ENCODE measurements at places on chromosomes 5 and 9.
A peak's percentile ranks its signal among the peaks of the same experiment; 100 is the strongest.

- no peak for DNase-seq
These were observed 10.6 kb downstream of the MYOZ3 start for GRCh38 chr5:150671509-150672236.

DNA sequence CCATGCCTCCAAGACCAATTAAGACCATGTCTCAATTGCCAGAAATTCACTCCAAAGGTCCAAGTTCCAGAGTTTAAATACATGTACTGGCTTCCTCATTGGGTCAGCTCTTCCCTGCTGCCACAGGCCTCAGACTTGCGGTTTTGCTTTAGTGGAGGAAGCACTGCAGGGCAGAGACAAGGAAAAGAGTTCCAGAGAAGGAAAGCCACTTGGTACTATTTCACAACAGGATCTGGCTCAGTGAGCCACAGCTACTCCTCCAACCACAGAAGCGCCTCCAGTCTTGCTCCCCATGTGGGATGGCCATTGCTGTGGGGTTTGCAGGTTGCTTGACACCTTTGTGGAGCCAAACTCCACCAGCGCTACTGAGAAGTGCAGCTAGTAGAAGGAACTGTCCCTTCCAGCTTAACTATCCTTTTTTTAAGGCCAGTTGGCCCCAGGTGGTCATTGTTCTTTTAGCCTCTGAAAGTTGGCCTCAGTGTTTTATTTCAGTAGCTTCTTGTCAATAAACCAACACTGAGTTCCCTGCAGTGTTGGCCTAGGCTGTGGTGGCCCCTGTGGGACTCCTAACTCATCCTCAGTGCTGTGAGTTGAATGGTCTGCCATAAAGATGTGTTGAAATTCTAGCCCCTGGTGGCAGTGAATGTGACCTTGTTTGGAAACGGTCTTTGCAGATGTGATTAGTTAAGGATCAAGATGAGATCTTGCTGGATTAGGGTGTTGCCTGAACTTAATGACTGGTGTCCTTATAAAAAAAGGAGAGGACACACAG lies 93.7 kb upstream of the DAP start:
- no peak for DNase-seq

- DNase-seq: no peak
These were observed 3.3 kb downstream of the OR5C1 start for GRCh38 chr9:122791872-122792669.

- DNase-seq: no peak
These were observed 41.8 kb upstream of the HRH2 start for GRCh38 chr5:175616083-175616482.

- DNase-seq: no peak
These were observed 1.7 kb upstream of the RXRA start for GRCh38 chr9:134324359-134325095.

- no peak for DNase-seq
These were observed 27.2 kb upstream of the ZNF608 start for GRCh38 chr5:124773315-124774311.

- DNase-seq: no peak
These were observed 108.8 kb upstream of the ASTN2 start for GRCh38 chr9:117523531-117524153.

- no peak for DNase-seq
These were observed 19.9 kb upstream of the LCP2 start for GRCh38 chr5:170317499-170317898.

DNA sequence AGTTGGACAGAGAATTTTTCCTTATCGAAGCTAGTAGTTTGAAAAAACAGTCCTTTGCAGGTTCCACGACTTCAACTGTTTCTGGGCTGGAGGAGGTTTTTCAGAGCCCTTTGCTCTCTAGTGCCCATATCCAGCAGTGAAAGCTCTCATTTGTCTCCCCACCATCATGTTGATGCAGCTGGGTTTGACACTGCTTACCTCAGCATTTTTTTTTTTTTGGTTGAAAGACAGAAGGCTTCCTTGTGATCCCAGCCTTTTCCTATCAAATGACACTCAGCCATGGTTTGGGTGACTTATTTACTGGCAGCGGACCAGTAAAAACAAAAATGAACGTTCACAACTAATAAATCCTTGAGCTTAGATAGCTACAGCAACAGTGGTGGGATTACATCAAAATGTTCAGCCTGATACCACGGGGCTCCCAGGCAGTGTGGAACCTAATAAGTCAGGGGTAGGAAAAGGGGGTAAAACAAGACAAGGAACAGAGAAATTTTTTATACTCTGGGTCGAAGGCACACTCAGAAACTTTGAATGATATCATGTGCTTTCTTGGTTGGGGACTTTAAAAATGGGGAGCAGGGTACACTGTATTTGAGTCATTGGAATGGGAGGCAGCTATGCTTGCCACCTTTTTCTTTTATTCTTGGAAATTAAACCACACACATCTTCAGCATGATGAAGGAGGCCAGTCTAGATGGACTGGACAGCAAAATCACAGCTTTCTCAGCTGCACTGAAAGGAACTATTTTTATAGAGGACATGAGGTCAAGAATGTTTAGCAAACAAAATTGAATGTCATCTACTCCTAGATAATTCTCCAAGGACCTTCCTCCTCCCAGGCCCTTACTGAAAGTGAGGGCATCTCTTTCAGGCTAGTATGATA lies 308.9 kb upstream of the MPDZ start:
- no peak for DNase-seq

DNA sequence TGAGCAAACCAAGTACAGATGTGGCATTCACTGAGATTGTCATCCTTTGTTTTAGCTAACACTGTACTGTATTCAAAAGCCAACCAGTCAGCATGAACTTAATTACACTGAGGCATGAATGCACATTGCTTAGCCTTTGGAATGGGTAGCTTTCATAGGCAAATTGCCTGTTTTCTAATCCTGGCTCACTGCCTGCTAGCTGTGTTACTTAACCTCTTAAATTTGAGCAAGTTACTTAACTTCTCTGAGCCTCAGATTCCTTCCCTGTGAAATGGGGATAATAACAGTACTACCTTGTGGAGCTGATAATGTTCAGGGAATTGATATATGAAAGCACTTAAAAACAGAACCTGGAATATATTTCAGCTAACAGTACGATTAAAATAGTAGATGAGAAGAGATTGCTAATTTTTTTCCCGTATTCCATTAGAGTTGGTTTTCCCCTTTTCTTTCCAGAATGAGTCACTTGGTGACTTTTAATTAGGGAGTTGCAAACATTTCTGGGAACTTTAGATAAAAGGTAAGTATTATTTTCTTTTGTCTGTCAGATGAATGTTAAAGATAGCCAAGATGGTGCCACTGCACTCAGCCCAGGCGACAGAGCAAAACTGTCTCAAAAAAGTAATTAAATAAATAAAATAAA lies 43.9 kb downstream of the ARRDC3 start:
- no peak for DNase-seq

- DNase-seq: no peak
These were observed 285.5 kb upstream of the MAP3K1 start for GRCh38 chr5:56529666-56530430.

- DNase-seq: no peak
These were observed 527.8 kb upstream of the TLE4 start for GRCh38 chr9:79043916-79044315.

- DNase-seq: peak; percentile 62
These were observed at the start of gene COL27A1 for GRCh38 chr9:114155263-114155994. Gene COL27A1 (plus strand): TSS chr9:114155537. CDS start chr9:114155951, 414 bp downstream.

DNA sequence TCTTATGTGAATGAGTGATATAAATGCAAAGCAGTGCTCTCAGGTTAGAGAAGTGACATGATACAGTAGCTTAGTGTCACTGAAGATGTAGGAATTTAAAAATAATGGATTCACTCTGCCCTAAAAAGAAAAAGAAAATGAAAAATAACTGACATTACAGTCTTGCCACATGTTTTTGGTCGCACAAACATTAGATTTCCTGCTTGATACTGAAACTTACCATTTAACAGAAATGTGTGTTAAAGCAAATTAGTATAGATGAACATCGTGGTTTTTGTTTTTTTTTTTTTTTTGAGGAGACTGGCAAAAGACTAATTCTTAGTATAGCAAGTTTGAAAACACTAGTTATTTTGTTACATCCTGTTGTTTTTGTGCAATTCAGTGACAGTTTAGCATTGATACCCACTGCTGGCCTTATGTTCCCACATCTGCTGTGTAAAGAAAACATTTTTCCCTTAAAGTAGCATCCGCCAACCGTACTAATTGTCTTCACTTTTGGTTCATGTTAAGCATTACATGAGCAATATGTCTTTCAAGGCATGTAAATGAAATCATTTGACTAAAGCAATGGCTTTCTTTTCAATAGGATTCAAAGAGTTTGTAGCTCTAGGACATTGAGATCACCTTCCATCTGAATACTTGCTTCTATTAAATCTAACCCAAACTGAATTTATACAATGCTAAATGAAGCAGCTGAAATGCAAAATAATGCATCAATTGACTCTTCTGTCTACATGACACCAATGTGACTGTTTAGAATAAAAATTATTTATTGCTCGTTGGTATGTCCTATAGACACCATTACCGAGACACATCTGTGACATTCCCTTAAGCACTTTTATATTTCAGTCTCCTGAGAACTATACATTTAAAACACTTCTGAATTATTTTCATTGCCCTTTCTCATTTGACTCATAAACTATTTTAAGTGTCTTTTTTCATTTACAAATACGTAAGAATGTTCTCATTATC lies 859.1 kb downstream of the MAT2B start:
- no peak for DNase-seq

DNA sequence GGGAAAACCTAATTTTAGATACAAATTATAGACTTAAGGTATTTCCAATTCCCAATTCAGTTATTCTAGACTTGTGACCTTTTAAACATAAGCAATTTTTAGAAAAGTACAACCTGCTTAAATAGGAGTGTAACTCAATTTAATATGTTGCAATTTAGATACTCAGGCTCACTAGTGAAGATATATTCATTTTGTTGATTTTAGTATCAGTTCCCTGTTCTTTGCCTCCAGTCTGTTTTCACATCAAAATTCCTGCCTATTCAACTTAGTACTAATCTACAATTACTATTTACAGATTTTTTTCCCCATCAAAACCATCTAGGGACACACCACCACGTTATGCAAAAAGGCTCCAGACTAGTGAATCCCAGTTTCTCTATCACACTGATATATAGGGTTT lies 30.4 kb downstream of the PWWP2A start:
- DNase-seq: no peak

- no peak for DNase-seq
These were observed 32.1 kb downstream of the GRIN3A start for GRCh38 chr9:101706261-101706798.

GRCh38 chr5:32443541-32444430 lies 754 bp downstream of the ZFR start:
- DNase-seq: peak; percentile 11

DNA sequence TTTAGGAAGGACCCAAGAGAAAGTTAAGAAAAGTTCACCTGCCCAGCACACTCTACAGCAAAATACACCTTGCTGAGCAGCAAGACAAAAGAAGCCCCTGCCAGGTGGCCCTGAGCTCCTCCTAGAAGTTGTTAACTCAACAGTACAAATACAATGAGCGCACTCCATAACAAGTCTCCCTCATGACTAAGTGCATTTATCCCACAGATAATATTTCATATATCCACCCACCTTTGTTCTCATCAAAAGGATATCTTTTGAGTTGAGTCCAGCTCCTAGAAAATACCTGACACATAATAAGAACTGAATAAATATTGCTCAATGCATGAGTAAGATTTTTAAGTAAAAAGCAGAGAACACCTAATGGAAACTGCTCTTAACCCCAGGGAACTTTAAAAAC lies 73.3 kb downstream of the ABCA1 start:
- no peak for DNase-seq

- no peak for DNase-seq
These were observed 483.3 kb downstream of the CTNND2 start for GRCh38 chr5:11420969-11421368.

DNA sequence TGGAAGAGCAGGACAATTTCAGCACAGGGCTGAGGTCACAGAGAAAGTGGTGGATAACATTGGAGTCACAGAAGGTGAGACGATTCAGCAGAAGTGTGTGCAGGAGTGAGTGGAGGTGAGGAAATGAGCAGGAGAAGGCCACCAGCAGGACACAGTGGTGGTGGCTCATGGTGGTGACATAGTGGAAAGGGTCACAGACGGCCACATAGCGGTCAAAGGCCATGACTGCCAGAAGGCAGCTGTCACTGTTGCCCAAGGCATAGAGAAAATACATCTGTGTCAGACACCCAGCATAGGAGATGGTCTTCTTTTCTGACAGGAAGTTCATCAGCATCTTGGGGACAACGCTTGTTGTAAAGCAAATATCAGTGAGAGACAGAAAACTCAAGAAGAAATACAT lies 15.0 kb downstream of the OR1N2 start:
- DNase-seq: no peak

DNA sequence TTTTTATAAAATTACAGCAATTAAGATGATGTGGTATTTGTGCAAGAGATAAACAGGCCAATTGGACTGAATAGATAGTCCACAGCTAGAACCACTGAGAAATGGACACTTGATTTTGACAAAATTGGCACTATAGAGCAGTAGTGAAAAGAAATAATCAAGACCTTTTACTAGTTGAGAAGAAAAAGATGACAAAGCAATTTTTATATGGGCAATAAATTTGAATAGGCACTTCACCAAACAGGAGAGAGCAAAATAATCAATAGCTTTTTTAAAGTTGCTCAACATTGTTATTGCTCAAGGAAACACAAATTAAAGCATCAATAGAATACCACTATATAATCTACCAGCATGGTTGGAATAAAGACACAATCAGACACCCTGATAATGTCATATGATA lies 193.5 kb upstream of the FTMT start:
- no peak for DNase-seq

- DNase-seq: no peak
These were observed 6.0 kb upstream of the FAM163B start for GRCh38 chr9:133615186-133615585.

GRCh38 chr5:76791461-76791860 lies 27.4 kb upstream of the F2RL1 start:
- DNase-seq: no peak

- DNase-seq: no peak
These were observed 163.8 kb upstream of the PAPPA start for GRCh38 chr9:115989831-115990230.

GRCh38 chr5:1058083-1058945 lies 49.7 kb downstream of the NKD2 start:
- no peak for DNase-seq

- no peak for DNase-seq
These were observed 171.5 kb upstream of the GNA14 start for GRCh38 chr9:77819657-77820056.

GRCh38 chr5:88544671-88545070 lies 276.0 kb upstream of the TMEM161B start:
- no peak for DNase-seq

GRCh38 chr5:39236718-39237117 lies 17.4 kb upstream of the FYB1 start:
- no peak for DNase-seq

DNA sequence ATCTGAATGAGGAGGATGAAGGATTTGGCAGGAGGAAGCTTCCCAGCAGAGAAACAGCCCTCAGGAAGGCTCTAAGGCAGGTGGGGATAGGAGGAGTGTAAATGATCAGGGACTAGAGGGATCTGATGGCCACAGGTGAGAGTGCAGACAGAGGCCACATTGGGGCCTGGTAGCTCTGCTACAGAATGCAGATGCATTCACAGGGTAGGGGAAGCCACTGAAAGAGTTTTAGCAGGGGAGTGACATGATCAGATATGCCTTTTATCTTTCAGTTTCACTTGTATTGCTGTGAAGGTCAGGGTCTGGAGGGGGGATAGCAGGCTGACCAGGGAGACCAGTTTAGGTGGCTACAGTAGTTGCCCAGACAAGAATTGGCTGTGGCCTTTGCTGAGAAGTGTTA lies 3.0 kb downstream of the TXNDC15 start:
- DNase-seq: no peak
